ENCODE measurements at places on chromosomes 1 and 21.

DNA sequence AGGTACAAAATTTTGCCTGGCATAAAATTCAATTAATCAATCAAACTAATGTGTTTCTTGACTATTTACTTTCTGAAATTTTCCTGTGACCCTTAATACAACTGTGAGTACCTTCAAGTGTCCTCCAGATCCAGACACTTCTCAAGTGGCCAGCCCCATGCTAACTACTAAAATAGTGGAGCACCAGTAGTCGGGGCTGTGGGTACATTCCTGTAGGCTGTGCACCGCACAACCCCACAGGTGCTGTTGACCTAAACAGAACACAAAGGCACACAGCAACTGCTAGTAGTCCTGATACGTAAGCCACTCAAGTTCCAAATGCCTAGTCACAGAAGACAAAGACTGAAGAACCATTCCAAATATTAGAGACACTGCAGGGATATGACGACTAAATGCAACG, 36.6 kb downstream of the TMEM50B start:
- no peak for DNase-seq

DNA sequence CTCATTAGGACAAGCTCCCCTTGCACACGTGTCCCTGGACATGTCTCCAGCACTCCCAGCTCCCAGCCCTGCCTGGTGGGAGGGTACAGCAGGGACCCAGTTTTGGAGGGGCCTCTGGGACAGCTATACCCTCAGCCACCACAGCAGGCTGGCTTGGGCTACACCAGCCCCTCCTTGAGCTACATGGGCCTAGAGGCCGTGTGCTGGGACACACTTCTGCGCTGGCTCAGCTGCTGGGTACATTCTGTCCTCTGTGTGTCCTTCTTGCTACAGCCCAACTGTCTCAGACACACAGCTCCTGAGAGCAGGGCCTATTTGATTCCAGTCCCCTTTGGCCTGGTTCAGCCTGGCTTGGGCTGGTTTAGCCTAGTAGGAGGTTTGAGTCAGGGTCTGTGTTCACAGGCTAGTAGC, 26.7 kb downstream of the DMAP1 start:
- DNase-seq, result no peak

- peak; percentile 18 for DNase-seq
Observed at GRCh38 chr1:180229483-180230415, at the start of gene LHX4. Gene LHX4 (plus strand): TSS chr1:180230264. CDS start chr1:180230530, 266 bp downstream.

GRCh38 chr21:40139636-40140035, 272.4 kb downstream of the PCP4 start:
- no peak for DNase-seq

DNA sequence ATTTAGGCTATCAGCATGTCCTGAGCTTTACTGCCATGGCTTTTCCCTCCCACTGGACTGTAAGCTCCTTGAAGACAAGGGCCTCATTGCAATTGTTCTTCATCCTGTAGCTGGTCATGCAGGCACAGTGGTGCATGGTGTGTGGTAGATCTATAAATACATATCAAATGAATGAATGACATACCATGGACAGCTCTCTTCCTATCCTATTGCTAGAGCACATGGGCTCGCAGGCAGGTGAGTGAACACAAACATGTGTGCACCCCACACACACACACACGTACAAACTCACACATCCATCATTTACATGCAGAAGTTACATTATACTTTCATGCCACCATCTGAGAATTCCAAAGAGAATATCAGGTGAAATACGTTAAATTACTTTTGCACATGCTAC, 172.9 kb upstream of the RUNX1 start:
- DNase-seq, result no peak

- DNase-seq, result no peak
Observed at GRCh38 chr1:236953151-236953700, 51.0 kb downstream of the MT1HL1 start.
